ENCODE measurements at places on chromosomes 5 and 9.

DNA sequence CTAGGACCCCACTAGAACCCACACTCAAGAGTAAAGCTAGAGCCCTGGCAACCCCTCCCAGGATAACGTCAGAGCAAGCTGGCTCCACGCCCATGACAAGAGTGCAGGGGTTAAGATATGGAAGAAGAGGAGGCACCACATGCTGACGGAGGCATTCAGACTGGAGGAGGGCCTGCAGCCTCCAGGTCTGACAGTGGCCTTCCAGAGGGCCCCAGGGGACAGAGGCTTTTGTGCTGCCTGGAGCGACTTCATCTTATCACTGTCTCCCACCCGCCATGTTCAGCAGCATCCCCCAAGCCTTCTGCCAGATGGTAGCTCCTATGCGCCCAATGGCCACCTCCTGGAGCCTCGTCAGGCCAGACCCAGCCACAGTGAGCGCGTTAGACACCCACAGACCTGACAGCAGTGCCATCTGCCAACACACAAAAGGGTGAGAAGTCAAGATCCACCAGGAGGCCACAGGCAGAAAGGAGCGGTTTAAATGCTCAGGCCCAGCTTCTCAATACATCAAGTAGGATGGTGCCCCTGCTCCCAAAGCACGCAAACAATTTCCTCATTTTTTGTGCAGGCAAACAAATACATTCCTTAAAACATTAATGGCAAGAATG is 65.8 kb downstream of the C5orf15 start:
- no peak for DNase-seq

DNA sequence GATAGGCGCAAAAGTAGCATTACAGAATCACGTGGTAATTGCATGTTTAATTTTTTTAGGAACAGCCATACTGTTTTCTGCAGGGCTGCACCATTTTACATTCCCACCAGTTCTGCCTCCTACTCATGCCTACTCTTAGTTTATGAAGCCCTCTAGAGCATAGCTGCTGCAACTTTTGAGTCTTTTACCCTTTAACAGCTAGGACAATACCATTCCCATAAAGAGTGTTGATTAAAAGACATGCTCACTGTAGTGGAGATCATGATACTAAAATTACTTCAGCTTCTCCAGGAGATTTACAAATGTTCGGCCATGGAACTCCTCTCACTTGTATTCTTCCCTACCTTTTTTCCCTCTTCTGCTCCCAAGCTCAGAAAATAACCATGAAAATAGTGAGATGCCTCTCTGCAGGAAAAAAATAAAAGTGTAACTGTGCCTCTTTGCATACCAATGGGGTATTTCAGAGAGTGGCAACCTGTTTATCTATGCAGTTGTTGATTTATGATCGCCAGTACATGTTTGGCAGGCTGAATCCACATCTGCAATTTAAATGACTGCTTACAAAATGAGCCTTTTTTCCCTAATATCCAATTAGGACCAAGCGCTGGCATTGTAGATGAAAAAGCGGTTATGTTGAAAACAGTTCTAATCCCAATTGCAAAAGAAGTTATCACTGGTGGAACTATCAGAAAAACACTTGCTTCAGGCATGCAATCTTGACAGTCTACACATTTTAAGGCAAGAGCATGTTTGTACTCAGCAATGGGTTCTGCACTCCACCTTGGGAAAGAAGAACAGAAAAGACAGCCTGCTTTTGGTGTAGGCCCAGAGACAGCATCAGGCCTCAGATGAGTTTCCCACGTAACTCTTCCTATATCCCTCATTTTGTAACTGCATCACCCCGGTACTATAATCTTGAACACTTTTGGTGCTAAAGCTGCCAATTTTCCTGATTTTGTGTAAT is 131.1 kb downstream of the ADAMTSL1 start:
- DNase-seq = no peak

- no peak for DNase-seq
Observed at GRCh38 chr5:38997591-38997990, 76.6 kb downstream of the RICTOR start.

GRCh38 chr5:32170303-32171151 is 3.6 kb downstream of the GOLPH3 start:
- peak; percentile 75 for DNase-seq

DNA sequence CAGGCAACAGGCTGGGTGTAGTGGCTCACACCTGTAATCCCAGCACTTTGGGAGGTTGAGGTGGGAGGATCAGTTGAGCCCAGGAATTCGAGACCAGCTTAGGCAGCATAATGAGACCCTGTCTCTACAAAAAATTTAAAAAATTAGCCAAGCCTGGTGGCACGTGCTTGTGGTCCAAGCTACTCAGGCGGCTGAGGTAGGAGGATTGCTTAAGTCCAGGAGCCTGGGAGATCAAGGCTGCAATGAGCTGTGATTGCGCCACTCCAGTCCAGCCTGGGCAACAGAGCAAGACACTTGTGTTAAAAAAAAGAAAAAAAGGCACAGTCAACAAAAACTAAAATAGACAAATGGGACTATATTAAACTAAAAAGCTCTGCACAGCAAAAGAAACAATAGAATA is 29.3 kb downstream of the ATP6V0E1 start:
- DNase-seq = no peak

DNA sequence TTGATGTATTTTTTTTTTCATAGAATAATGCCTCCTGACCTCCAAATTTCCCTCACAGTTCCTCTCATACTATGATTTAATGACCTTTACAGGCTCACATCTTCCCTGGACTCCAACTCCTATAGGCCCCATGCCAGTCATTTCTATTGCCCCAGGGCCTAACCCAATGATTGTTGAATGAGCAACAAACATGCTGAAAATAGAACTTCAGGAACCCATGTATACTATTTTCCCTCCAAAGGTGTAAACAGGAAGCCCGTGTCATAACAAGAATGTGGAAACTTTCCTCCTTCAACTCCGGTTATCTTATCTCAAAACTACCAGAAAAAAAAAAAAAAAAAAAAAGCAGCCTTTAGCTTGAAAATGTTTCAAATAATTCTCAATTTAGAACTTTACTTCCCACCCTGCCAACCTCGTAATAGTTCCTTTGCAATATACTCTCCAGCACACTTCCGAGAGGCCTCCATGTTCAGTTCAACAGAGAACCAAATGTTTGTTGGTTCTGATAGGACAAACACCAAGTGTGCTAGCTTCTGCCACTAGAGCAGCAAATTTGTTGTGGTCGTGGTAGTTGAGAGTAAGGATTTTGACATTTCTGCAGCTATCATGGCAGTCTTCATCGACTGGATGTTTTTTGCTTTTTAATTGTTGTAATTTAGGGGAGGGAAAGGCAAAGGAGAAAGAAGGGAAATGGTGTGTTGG is 25.8 kb downstream of the TRPM6 start:
- no peak for DNase-seq

GRCh38 chr5:164353155-164353554 is 847.7 kb downstream of the MAT2B start:
- DNase-seq = no peak

- DNase-seq = no peak
Observed at GRCh38 chr5:50501491-50502228, 60.6 kb upstream of the EMB start.

DNA sequence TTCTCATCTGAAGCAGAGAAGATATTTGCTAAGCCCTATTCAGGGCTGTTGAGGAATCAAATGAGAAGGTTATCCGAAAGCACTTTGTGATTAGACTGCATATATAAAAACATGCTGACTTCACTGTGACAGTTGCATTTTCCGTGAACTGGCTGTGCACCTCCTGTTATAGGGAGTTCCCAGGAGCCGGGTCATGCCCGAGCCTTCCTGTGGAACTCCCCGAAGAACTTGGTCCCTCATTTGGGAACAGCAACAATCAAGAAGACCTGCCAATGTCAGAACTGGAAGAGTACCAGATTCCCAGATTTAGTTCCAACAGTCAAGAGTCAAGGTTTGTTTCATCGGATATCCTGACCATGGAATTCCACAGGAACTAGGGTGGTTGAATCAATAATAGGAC is 130.4 kb upstream of the RAI14 start:
- DNase-seq = no peak

- no peak for DNase-seq
Observed at GRCh38 chr5:140113180-140113698, 670 bp upstream of the PURA start.

DNA sequence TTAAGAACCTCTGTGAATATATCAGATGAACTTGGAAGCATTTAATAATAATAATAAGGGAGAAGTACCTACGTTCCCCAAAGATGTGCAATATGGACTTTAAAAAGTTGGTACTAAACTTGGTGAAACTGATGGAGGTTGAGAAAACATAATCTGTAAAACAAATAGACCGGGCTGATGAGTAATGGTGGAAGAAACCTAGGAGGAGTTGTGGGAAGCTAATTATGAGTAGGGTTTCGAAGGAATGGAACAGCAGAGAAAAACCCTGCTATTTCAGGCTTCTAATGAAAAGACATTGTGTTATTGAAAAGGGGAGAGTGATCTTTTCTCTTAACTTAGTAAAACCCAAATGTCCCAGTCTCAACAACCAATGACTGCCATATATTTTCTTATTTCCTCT is 229.3 kb downstream of the PCSK1 start:
- DNase-seq = no peak

DNA sequence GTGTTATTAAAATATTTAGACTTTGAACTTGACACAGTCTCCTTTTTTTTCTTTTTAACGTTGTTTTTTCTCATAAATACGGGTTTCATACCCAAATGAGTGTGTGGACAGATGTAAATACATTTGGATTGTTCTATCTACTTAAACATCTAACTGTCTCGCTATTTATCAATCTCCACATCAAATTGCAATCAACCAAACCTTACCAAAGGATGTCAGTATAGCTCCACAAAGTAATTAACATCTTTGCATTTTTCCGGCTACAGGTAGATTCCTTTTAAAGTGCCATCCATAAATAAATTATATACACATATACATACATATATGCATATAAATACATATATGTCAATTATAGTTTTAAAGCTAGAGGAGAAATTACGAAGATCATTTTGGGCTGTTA is 705 bp upstream of the CDH10 start:
- no peak for DNase-seq

DNA sequence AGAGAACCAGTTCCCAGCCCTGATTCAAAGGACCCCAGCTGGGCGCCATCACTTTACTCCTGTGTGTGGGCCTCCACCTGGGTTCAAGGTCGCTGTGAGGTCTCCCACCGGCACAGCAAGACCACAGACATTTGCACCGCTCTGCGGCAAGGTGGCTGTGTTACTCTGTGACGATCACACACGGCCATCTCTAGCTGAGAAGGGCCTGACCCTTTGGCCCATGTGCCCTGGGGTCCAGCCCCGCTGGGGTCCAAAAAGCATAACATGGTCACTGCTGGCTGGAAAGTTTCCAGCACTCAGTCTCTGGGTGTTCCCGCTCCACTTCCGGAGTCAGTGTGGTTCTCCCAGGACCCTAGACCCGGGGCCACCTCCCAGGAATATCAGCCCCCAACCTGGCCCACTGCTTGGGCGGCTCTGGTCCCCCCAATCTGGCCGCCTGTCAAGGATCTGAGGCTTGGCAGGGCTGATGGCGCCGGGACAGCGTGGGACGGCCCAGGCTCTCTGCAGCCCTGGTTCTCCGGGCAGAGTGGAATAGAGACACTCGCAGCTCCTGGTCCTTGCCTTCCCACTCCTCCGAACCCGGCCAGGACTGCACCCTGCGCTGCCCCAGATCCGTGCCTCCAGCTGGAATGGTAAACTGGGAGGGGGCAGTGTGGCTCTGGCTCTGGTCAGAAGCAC is 3.9 kb upstream of the LMX1B start:
- DNase-seq = no peak

All from amniotic stem cell (primary cell).